T-helper 22 cell (primary cell): ENCODE measurements at places on chromosomes 7 and 10.

DNA sequence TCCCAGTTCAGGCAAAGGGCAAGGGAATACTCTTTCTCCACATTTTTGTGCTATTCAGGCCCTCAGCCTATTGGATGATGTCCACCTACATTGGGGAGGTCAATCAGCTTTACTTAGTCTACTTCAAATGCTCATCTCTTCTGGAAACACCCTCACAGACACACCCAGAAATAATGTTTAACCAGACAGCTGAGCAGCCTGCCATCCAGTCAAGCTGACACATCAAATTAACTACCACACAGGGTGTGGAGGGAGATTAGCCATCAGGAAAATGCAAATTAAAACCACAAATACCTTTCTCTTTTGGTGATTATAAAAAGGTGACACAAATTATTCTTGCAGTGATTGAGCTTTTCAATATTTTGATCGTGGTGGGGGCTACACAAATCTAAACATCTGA lies 74.7 kb upstream of the FZD8 start:
- DNase-seq = no peak

GRCh38 chr10:76112826-76113150 lies 681.4 kb downstream of the LRMDA start:
- DNase-seq = no peak

DNA sequence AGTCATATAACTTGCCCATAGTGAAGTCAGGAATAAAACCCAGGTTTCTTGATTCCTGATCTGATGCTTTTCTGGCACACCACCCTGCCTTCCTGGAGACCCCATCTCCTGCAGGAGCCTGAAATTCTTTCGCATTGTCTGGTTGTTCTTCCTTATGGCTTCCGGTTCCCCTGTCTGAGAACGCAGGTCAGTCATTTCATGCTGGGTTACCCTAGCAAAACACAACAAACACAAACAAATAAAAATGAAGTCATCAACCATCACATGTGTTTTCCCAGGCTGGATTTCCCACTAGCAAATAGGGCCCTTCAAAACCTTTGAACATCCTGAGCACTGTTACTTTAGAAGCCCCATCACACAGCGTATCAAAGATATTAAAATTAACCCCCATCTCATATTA lies 569.6 kb downstream of the LRMDA start:
- no peak for DNase-seq

DNA sequence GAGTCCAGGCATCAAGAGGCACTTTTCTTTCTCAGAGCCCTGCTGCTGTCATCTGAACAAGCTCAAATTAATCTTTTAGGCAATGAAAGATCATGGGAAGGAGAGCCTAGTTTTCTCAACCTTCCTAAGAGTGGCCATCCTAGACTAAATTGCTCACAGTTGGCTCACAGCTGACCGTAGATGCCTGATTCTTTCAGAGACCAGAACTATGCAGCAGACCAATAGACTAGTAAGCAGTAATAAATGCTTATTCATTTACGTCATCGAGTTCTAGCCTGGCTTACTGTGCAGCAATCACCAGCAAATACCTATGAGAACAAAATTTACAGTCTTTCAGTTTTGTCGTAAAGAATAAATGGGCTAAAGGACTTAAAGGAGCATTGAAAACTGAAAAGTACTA lies 602.9 kb upstream of the GHITM start:
- DNase-seq = no peak

DNA sequence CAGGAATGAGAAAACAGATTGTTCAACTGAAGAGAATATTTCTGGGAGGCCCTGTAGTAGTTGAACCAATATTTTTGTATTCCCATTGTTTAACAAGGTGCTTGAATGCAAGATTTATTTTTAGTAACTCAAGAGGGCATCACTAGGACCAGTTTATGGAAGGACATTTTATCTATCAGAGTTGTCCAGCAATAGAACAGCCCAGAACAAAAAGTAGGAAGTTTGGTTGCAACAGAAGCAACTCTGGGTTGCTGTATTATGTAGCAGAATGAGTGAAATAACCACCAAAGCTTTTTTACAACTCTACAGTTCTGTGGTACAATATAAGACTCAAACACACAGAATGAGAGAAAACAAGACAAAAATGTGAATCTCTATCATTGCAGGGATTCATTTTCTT lies 34.7 kb downstream of the CPED1 start:
- DNase-seq = no peak

- DNase-seq = no peak
Measured at GRCh38 chr7:150778014-150778737, 22.0 kb downstream of the TMEM176B start.

GRCh38 chr10:24958091-24958720 lies 5.8 kb upstream of the PRTFDC1 start:
- DNase-seq = no peak

GRCh38 chr10:92290076-92290836 lies 622 bp downstream of the CPEB3 start:
- DNase-seq = peak; percentile 18

GRCh38 chr10:132696728-132697577 lies 89.0 kb downstream of the NKX6-2 start:
- DNase-seq = no peak

DNA sequence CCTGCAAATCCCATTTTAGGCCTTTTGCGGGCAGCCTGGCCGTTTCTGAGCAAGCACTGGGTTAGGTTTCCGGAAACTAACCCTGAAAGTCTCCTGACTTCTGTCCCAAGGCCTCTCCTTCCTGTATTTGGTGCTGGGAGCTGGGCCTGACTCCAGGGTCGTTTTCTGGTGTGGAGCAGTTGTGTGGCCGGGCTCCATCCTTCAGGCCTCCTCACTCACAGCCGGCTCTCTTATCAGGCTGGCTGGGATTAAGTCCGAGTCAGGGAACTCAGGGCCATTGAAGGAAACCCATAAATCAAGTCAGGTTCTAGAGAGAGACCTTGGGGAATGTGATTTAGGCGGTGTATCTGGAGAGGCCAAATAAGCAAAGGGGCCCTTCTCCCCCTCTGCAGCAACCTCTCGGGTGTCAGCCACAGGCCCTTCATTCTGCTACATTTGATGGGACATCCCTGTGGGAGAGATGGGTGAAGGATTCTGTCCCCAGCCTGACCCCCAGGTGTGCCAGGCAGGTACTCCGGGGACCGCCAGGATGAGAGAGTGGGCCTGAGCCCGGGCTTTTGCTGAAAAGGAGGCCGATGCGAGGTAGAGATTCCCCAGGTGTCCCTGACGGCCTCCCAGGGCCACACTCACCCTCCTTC lies 3.3 kb downstream of the GATA3 start:
- no peak for DNase-seq

DNA sequence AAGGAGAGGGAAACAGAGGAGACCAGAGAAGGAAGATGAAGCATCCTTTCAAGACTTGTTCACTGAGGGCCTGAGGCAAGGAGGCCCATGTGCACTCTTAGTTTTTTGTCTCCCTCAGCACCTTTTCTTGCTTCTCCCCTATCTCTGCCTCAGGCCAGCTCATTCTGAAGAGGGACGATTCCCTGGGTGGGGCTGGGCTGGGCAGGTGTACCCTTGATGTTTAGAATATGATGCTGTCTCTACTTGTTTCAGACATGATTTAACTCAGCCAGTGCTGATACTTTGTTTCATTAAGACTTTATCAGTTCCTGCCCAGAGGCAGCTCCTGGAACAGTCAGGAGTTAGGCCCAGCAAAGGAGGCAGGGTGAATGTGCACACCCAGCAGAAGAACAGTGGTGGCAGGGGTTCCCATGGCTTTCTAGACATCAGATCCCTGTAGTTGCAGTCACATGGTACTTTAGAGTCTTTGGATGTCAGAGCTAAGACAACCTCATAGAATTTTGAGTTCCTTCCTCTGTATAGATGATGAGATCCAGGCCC lies 3.4 kb downstream of the PRXL2A start:
- no peak for DNase-seq

DNA sequence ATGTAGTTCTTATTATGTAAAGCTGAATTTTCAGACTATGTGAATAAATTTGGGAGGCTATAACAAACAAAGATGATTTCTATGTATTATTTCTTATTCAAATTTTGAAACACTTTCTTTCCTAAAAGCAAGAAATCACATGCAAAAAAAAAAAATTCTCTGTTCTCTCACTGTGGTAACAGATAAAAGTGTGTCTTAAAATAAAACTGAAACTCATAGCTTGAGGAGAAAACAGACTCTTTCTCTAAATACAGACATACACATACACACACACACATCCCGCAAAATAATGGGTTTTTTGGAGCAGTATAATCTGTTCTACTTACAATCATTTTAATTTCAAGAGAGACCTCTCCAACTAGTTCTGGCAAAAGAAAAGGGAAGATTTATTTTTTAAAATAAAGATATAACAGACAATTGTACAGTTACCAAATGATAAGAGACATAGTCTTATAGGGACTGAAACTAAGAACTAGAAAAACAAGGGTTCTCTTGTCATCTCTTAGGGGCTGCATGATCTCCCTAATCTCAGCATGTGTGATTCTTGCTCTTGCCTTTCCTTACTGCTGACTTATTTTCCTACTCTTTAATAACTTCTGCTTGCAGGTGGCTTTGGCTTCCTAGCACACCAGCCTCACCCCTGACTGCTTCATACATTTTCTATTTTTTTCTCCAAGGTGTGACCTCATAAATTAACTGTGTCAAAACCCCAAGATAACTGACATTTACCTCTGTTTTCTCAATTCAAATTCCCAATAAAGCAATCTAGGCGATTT lies 483.5 kb upstream of the POT1 start:
- no peak for DNase-seq
